ENCODE measurements at places on chromosomes 5 and 9. TPM values are rescaled to one million over a fixed set of nuclear protein-coding genes. Genes with fewer than 3 reads are reported as not detected.

Gene BTNL3
- polyA plus RNA-seq, result not detected

Gene NKD2
- 7.4 TPM for polyA plus RNA-seq

Gene TXNDC8
- not detected for polyA plus RNA-seq

Gene KCNIP1
- not detected for polyA plus RNA-seq

Gene CDH6
- 0.12 TPM for polyA plus RNA-seq

Gene PPP3R2
- polyA plus RNA-seq, result not detected

Gene NTRK2
- polyA plus RNA-seq, result 0.74 TPM

Gene ANKRD55
- not detected for polyA plus RNA-seq

Gene CNOT6
- 15.0 TPM for polyA plus RNA-seq

Gene MUSK
- not detected for polyA plus RNA-seq

Gene SLC25A2
- not detected for polyA plus RNA-seq

Gene C9orf50
- 4.3 TPM for polyA plus RNA-seq

Gene TLX3
- not detected for polyA plus RNA-seq

Gene SPATA9
- 1.3 TPM for polyA plus RNA-seq

Gene QRFP
- 0.45 TPM for polyA plus RNA-seq

Gene PCDHB13
- 3.1 TPM for polyA plus RNA-seq

Gene DNAI1
- polyA plus RNA-seq, result 2.2 TPM

Gene ASS1
- polyA plus RNA-seq, result 67.5 TPM

Gene ADAMTS19
- 40.6 TPM for polyA plus RNA-seq

Gene PCDHGA9
- polyA plus RNA-seq, result 0.04 TPM

Gene PCDHGA7
- not detected for polyA plus RNA-seq

Gene ACTBL2
- not detected for polyA plus RNA-seq

Gene LPCAT1
- 48.8 TPM for polyA plus RNA-seq

Gene STX17
- polyA plus RNA-seq, result 20.4 TPM

Gene CCL28
- 0.64 TPM for polyA plus RNA-seq

Gene PDE8B
- 1.4 TPM for polyA plus RNA-seq

Gene PDGFRB
- polyA plus RNA-seq, result 5.3 TPM

Gene KIF27
- polyA plus RNA-seq, result 6.6 TPM

Gene CBY3
- 0.18 TPM for polyA plus RNA-seq

Gene DMGDH
- polyA plus RNA-seq, result not detected

Gene PHF24
- polyA plus RNA-seq, result 0.95 TPM

Gene PCDHB15
- polyA plus RNA-seq, result 19.3 TPM

Gene ACOT12
- not detected for polyA plus RNA-seq

Gene CKMT2
- 62.6 TPM for polyA plus RNA-seq

Gene ZNF879
- polyA plus RNA-seq, result 5.4 TPM

Gene RANBP17
- polyA plus RNA-seq, result 10.9 TPM

Gene LRRC26
- 1.4 TPM for polyA plus RNA-seq

Gene KCNV2
- polyA plus RNA-seq, result 0.49 TPM

Gene PCDHA12
- 1.7 TPM for polyA plus RNA-seq

Gene ANKRD31
- 0.15 TPM for polyA plus RNA-seq

Gene RLN2
- 6.1 TPM for polyA plus RNA-seq

Gene CDH12
- polyA plus RNA-seq, result 0.56 TPM

Gene ZSWIM6
- polyA plus RNA-seq, result 8.3 TPM

Gene DDX4
- polyA plus RNA-seq, result 0.34 TPM

Gene DDX31
- 5.8 TPM for polyA plus RNA-seq

Gene MED27
- polyA plus RNA-seq, result 69.2 TPM

Gene OMD
- polyA plus RNA-seq, result not detected

Gene PFN3
- polyA plus RNA-seq, result not detected

Gene SMIM3
- polyA plus RNA-seq, result 32.2 TPM

Gene PCDHGA11
- polyA plus RNA-seq, result 0.64 TPM

Gene GHR
- polyA plus RNA-seq, result 2.2 TPM

Gene KIF4B
- 0.05 TPM for polyA plus RNA-seq

Gene MZB1
- polyA plus RNA-seq, result 1.3 TPM

Gene ANKRD33B
- polyA plus RNA-seq, result 5.7 TPM

Gene HMCN2
- 0.27 TPM for polyA plus RNA-seq

Gene LMNB1
- polyA plus RNA-seq, result 20.7 TPM

Gene C5orf52
- not detected for polyA plus RNA-seq

Gene FAM200C
- 10.5 TPM for polyA plus RNA-seq
